Uterus (tissue), 4 donors: ENCODE measurements at places on chromosomes 1 and 21. TPM values are rescaled to one million over a fixed set of nuclear protein-coding genes. Genes with fewer than 3 reads are reported as not detected.
A peak's percentile ranks its signal among the peaks of the same experiment; 100 is the strongest.

- no peak for DNase-seq
Observed at GRCh38 chr1:81430236-81430938, 370.3 kb upstream of the ADGRL2 start.

GRCh38 chr1:155005076-155006011 lies 2.7 kb downstream of the ZBTB7B start:
- DNase-seq = peak; percentile 61

GRCh38 chr1:35655196-35655595 lies 13.9 kb upstream of the PSMB2 start:
- no peak for DNase-seq

GRCh38 chr1:4362314-4363044 lies 291.9 kb upstream of the AJAP1 start:
- no peak for DNase-seq

DNA sequence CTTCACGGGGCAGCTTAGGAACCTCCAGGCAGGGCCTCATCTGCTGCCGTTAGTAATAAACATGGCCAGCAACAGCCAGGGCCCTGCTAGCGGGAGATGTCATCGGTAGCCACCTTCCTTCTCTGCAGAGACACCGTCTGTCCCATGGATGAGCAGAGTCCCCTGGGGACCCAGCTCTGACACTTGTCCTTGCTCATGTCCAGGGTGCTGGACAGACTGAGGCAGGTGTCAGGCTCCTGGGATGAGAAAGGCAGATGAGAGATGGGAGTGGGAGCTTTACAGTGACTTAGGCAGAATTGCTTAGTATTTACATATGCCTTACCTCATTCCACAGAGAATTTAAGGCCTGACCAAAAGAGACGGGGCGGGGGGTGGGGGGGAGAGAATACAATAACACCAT lies 25.0 kb downstream of the CAPN2 start:
- no peak for DNase-seq

DNA sequence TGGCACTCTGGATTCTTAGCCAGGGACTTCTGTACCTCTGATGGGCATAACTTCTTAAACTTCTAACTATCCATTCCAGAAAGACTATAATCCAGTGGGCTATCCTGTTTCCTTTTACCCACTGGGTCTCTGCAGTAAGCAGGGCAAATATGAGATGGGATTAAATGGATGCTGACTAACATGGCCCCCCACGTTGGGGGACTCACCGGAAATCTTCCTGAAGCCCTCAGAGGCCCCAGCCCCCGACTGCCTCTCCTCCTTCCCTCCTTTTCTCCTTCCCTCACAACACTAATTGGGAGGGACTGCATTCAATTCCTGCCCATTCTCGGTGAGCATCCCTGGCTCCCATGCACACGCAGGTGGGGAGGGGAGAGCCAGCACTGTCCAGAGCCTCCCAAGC lies 70.1 kb downstream of the SSBP3 start:
- DNase-seq = no peak

DNA sequence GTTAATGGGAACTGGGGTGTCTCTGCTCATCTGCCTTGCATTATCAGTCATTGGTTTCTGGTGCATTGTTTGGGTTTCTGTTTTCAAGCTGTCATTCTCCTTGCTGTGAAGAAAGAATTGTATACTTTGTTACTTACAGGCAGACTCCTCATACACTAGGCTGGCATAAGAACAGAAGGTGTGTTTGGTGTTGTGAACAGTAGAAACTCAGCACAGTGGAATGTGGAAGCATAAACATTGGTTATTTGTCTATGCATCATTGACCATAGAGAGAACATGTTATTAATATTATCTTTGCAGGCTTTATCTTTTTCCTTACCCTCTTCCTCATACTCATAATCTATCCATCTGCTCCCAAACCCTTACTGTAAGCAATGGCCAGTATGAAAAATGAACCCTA lies 18.2 kb downstream of the C1orf87 start:
- DNase-seq = no peak

- no peak for DNase-seq
Observed at GRCh38 chr1:64124704-64125440, 78.6 kb upstream of the UBE2U start.

DNA sequence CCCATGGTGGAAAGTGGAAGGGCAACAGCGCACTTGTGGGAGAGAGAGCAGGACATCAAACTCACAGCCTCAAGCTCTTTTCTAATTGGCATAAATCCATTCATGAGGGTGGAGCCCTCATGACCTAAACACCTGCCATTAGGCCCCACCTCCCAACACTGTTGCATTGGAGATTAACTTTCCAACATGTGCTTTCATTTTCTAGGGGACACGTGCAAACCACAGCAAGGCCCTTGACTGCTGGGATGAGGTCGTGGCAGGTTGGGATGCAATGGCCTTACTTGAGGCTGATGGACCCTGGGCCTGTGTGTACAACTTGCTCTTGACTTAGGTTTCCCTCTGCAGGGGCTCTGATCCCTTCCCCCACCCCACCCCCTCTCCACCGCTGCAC lies 35.9 kb upstream of the NEK2 start:
- no peak for DNase-seq

DNA sequence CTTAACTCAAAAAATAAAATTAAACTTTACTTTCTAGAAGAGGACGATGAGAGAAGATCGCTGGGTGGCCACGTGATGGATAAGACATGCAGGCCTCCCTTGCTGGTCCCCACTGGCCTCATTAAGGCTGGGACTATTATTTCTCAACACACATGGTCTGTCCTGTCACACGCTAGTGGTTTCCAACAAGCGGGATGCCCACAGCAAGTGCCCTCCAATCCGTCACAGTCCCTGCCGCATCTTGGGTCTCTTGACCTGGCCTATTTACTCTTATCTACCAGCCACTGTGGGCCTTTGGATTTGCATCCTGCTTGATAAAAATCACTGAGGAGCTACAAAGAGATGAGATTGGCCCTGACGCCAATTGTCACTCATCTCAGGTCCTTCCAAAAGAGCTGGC lies 30.0 kb downstream of the CAPZB start:
- DNase-seq = no peak

- no peak for DNase-seq
Observed at GRCh38 chr1:226466296-226466695, 58.4 kb upstream of the PARP1 start.

GRCh38 chr1:154839691-154840090 lies 30.4 kb downstream of the KCNN3 start:
- no peak for DNase-seq

GRCh38 chr1:181014477-181015250 lies 8.0 kb downstream of the STX6 start:
- DNase-seq = no peak

- no peak for DNase-seq
Observed at GRCh38 chr1:27403931-27404330, 11.5 kb downstream of the GPR3 start.

DNA sequence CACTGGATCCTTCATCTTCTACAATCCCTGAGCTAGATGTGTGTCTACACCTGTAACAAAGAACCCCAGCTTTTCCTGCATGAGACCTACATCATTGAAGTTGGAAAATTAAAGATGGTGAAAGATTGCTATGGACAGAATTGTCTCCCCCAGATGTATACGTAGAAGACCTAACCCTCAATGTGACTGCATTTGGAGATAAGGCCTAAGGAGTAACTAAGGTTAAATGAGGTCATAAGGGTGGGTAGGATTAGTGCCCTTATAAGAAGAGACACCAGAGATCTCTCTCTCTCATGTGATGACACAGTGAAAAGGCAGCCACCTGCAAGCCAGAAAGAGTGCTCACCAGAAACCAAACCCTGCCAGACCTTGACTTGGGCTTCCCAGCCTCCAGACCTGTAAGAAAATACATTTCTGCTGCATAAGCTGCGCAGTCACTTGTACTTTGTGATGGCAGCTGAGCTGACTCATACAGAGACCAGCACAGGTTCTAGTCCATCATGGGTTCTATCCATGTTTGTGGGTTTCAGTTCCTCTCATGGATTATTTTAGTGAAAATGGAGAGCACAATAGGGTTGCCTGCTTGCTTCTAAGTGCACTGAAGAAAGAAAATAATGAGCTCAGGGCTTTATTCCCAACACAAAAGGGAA lies 180.8 kb downstream of the TPR start:
- no peak for DNase-seq

GRCh38 chr1:234715252-234716014 lies 105.5 kb upstream of the IRF2BP2 start:
- DNase-seq = no peak

DNA sequence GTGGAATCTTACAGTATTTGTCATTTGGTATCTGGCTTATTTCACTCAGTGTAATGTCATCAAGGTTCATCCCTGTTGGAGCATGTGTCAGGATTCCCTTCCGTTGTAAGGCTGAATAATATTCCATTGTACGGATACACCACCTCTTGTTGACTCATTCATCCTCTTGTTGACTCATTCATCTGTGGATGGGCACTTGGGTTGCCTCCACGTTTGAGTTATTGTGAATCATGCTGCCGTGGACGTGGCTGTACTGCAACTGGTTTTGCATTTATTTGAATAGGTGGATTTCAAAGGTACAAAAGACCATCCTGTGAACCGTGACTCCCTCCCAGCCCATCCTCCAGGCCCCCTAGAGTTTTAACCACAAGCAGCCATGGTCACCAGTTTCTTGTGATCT lies 11.9 kb upstream of the TCP10L start:
- DNase-seq = no peak

DNA sequence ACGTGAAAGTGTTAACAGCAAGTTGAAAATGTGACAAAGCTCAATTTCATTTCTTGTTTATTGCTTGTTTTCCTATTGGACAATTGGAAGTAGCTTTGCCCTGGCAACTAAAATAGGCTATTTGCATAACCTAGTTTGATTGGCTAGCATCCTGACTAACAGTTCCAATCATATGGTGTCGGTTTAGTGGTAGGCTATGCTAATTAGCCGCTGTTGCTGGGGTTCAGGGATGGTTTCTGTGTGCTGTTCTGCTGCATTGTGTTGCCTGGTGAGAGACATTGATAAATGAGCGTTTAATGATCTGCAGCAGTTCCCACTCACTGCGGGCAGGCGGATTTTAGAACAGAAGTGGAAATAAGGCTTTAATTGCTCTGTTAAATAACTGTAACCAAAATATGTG lies 68.5 kb downstream of the DYRK1A start:
- peak; percentile 42 for DNase-seq

DNA sequence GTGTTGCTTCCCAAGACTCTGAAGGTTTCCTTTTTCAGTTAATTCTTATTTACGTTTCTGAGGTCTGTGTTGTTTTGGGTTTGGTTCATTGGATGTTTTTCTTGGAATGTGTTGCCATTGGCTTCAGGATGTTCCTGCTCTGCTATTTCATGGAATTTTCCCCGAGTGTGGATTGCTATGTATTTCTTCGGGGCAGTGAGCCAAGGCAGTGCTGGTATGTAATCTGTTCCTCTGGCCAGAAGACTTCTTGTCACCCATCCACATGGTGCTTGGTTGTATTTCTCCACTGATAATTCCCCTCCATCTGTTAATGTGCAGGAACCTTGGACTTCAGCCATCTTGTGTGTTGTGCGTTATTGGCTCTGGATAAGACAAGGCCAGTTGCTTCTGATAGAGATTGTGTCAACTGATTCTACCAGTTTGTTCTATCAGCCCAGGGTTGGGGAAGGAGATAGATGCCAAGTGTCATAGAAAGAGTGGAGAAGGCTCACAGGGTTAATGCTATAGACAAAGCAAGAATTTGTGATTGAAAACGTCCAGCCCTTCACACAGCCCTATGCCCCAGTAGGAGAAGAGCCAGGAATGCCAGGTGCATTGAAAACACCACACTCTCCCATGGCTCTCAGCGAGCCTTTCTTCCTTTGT lies 505.2 kb downstream of the PLPP3 start:
- DNase-seq = peak; percentile 56

DNA sequence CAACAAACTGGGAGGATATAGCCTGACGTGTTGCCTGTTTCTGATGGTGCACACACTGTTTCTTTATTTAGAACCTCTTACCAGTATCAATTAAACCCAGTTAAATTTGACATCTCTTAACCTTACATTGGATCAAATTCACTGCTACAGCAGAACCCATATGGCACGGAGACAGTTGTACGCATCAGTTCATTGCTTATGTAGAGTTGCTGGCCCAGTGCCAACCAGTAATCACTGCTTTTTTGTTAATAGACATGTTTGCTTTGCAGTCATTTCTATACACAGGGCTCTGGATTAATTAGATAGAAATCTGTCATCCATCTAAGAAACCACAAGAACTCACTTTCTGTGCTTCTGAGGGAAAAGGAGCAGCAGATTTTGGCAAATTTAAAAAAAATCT lies 154.0 kb downstream of the RWDD3 start:
- DNase-seq = no peak

- DNase-seq = no peak
Observed at GRCh38 chr1:24426744-24427544, 11.3 kb downstream of the NIPAL3 start.

DNA sequence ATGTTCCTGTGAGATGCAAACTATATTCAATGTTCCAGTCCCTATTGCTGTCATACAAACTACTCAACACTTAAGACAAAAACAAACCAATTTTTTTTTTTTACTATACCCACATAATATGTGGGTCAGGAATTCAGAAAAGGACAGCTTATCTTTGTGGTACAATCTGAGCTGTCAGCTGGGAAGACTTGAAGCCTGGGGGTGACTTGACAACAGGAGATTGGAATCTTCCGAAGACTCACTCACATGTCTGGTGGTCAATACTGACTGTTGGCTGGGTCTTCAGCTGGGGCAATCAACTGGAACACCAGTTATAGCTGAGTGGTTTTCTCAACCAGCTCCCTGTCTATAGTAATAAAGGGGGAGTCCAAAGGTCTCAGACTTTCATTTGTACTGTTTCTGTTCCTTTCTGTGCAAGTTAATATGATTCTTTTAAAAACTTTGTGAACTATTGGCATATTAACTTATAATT lies 81.7 kb upstream of the ATP1B1 start:
- no peak for DNase-seq

- no peak for DNase-seq
Observed at GRCh38 chr1:1173793-1174415, at the start of gene TTLL10. Gene TTLL10, plus strand, starts transcription at chr1:1173880. Its CDS starts 5,336 bp downstream, at chr1:1179216.

DNA sequence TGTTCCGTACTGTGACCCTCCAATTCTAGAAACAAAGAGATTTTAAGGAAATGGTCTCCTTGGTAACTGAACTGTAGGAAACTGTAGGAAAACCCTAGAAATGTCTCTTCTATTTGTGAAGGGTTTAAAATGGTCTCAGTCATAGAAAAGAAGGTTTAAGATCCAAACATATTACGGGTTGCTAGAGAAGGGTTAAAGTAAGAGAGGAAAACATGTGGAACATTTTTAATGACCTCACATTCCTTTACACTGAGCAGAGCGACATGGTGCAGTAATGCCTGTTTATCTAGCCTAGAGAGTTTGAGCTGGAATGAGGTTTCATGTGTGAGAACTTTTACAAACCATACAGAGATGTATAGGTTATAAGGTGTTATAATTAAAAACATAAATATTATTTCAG lies 36.9 kb upstream of the C1orf105 start:
- DNase-seq = no peak

The LAPTM5 gene
- 19.8 TPM for total RNA-seq

The ZNF326 gene
- 16.8 TPM for total RNA-seq

The ELF3 gene
- 67.7 TPM for total RNA-seq

The CLCA4 gene
- total RNA-seq = under 0.01 TPM

The HPCAL4 gene
- total RNA-seq = not detected

The TDRD10 gene
- 19.7 TPM for total RNA-seq

The NIT1 gene
- 22.3 TPM for total RNA-seq
